Activated CD8-positive, alpha-beta memory T cell treated with anti-CD3 and anti-CD28 coated beads, Interleukin-2, amount 50 U/mL, for 4 hours (primary cell): ENCODE measurements at places on chromosomes 13 and 19.
A peak's percentile ranks its signal among the peaks of the same experiment; 100 is the strongest.

- no peak for DNase-seq
Observed at GRCh38 chr19:20858861-20859260, 64.2 kb upstream of the ZNF85 start.

GRCh38 chr13:25890671-25891212, 161.1 kb downstream of the SHISA2 start:
- no peak for DNase-seq

- no peak for DNase-seq
Observed at GRCh38 chr13:113091891-113092775, 13.5 kb upstream of the F7 start.

DNA sequence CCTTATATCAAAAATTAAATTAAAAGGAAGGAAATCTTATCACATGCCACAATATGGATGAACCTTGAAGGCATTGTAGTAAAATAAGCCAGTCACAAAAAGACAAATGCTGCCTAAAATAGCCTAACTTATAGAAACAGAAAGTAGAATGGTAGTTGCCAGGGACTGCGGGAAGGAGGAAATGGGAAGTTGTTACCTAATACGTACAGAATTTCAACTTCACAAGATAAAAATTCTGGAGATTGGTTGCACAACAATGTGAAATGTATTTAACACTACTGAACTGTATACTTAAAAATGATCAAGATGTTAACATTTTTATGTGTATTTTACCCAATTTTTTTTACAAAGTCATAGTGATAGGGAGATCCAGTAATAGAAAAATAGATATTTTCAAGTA, 10.2 kb upstream of the N4BP2L2 start:
- no peak for DNase-seq

GRCh38 chr13:30737511-30738337, 2.4 kb downstream of the ALOX5AP start:
- DNase-seq: no peak

DNA sequence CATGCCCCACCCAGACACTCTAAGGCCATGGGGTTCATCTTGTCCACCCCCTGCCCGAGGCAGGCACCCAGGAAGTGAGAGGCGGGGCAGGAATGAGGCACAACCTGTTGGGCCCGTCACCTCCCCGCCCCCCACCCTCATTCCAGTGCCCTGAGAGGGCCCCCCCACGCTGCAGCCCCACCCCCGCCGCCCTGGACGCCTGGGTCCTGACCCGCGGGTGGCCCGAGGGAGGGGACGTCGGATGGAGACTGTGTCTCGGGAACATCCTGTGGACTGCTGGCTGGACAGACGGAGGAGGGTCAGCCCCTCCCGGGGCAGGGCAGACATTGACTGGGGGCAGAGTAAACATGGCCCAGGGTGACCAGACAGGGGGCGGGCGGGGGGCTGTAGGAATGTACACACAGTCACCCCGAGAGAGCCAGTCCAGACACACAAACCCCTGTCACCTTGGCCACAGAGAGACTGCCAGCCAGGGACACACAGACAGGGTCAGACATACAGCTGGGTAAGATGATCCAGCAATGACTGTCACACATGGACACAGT, 7.4 kb upstream of the JUNB start:
- no peak for DNase-seq

DNA sequence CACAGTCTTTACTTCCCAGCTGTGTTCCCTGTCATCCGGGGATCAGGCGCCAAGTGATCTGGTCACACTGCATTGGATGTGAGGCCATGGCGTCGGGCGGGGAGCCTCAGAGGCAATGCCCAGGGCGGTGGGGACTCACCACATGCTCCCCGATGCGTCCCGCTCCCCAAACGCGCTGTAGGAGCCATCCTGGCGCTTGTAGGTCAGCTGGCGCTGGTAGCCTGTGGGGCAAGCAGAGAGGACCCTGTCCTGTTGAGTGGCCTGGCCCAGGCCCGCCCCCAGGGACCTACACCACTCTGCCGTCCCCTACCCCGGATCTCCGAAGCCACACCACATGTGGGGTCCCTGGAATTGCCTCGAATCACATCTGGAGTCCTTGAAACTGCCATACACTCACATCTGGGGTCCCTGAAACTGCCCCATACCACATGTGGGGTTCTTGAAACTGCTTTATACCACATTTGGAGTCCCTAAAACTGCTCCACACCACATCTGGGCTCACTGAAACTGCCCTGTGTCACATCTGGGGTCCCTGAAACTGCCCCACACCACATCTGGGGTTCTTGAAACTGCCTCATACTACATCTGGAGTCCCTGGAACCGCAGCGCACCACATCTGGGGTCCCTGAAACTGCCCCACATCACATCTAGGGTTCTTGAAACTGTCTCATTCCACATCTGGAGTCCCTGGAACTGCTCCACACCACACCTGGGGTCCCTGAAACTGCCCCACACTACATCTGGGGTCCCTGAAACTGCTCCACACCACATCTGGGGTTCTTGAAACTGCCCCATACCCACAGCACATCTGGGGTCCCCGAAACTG, 33.2 kb downstream of the F2RL3 start:
- DNase-seq: no peak

GRCh38 chr19:43820098-43820883, 6.8 kb upstream of the ZNF283 start:
- peak; percentile 26 for DNase-seq

- no peak for DNase-seq
Observed at GRCh38 chr13:21709697-21710096, 38.8 kb downstream of the FGF9 start.

DNA sequence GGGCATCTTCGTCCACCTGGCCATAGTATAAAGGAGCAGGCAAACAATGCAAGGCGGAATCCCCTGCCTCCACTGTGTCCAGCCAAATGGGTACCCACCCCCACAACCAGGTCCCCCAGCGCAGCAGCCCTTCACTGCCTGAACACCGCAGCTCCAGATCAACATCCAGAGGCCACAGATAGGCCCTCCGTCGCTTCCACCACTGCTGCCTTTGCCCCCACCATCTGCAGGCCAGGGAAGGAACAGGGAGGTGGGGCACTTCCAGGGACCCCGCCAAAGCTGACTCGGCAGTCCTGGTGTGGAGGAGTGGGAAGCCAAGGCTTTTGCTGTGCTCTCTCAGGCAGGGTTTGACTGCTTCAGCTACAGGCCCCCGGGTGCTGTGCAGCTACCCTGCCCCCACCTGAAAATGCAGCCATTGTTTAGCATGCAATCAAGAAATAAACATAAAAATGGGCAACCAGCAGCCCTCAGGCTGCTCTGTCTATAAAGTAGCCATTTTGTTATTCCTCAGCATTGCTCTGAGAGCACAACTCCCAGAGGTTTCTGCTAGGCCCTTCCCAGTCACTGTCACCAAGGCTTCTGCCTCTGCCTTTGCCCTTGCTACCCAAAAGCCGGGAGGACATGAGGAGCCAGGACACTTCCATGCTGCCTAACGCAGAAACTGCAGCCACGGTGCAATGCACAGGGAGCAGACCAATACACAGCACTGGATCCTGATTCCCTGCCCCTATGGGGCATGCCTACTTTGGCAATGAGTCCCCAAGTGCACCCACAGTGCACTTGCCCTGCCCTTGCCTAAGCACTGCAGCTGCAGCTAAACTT, 733.2 kb upstream of the KLHL1 start:
- DNase-seq: no peak

DNA sequence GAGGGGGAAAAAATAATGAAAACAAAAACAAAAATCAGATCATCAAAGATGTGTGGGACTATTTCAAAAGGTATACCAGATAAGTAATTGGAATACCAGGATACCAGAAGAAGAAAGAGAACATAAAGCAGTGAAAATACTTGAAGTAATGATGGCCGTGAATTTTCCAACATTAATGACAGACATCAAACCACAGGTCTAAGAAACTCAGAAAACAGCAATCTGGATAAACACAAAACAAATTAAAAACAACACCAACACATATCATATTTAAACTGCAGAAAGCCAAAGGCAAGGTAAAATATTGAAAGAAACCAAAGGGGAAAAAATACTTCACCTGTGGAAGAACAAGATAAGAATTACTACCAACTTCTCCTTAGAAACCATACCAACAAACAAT, 24.2 kb upstream of the UFM1 start:
- DNase-seq: no peak

- no peak for DNase-seq
Observed at GRCh38 chr19:55241143-55241934, 12.8 kb upstream of the TMEM86B start.

DNA sequence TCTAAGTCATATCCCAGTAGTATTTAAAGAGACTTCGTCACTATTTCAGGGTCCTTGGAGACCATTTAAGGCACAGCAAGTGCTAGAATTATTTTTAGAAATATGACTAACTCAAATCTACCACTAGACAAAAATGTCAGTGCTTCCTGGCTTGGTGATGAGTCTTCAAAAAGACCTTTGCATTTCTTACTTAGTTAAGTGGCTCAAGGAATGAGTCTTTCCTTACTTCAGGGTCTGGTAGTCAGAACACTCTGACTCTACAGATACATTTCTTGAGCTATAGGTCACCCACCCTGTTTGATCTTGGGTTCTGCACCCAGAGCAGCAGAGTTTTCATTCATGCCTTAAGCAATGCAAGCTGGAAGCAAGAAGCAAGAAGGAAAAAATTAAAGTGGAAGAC, 191.0 kb upstream of the HTR2A start:
- no peak for DNase-seq

DNA sequence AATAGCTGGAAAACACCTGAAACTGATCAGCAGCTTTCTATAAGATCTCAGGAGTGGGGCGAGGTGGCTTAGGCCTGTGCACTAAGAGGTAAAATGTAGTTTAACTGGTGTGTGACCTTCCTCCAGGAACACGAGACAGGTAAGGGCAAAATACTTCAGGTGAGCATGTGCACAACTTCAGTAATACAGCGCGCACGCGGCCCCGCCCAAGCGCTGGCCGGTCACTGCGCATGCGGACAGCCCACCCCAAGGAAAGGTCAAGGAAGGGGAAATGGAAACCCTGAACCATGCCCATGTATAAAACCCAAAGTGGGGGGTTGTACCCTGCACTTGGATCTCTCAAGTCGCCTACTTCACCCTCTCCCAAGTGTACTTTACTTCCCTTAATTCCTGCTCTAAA, 49.4 kb upstream of the ARHGEF7 start:
- DNase-seq: no peak

GRCh38 chr19:4402171-4403004, at the start of gene CHAF1A:
CHAF1A (plus strand) TSS chr19:4402640; CDS start chr19:4402763, 123 bp downstream.
- peak; percentile 99 for DNase-seq

GRCh38 chr19:39916851-39917396, 17.5 kb downstream of the FCGBP start:
- no peak for DNase-seq

- DNase-seq: no peak
Observed at GRCh38 chr19:4215807-4216206, 13.5 kb upstream of the EBI3 start.

- DNase-seq: no peak
Observed at GRCh38 chr13:72932250-72932649, 126.6 kb upstream of the KLF5 start.

GRCh38 chr19:30082168-30082567, 140.1 kb downstream of the URI1 start:
- no peak for DNase-seq

GRCh38 chr19:18112989-18113478, 15.5 kb downstream of the MAST3 start:
- peak; percentile 83 for DNase-seq

DNA sequence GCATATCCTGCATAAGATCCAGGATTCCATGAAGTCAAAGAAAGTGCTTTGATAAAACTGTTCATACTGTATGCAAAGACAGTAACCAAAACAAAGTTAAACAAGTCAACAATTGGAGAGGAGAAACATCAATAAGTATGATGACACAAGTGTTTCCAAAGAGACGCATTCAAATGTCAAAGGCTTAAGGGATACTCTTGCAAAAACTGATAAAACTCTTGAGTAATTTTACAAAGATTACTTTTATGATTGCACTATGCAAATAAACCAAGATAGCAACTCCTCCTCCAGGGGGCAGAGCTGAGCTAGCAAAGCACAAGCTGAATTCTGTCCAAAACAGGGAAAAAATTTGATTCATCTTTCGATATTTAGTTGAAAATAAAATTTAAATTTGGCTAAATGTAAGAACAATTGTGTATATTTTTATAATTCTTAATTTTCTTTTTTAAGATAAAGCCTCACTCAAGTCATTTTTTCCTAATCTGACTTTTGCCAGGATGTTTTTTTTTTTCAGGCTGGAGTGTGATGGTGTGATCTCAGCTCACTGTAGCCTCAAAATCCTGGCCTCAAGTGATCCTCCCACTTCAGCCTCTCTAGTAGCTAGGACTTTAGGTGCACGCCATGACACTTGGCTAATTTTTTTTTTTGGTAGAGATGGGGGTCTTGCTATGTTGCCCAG, 84.0 kb downstream of the MZT1 start:
- peak; percentile 43 for DNase-seq

- no peak for DNase-seq
Observed at GRCh38 chr19:30089086-30089665, 147.1 kb downstream of the URI1 start.
